ENCODE measurements at places on chromosomes 16 and 17.
A peak's percentile ranks its signal among the peaks of the same experiment; 100 is the strongest.

DNA sequence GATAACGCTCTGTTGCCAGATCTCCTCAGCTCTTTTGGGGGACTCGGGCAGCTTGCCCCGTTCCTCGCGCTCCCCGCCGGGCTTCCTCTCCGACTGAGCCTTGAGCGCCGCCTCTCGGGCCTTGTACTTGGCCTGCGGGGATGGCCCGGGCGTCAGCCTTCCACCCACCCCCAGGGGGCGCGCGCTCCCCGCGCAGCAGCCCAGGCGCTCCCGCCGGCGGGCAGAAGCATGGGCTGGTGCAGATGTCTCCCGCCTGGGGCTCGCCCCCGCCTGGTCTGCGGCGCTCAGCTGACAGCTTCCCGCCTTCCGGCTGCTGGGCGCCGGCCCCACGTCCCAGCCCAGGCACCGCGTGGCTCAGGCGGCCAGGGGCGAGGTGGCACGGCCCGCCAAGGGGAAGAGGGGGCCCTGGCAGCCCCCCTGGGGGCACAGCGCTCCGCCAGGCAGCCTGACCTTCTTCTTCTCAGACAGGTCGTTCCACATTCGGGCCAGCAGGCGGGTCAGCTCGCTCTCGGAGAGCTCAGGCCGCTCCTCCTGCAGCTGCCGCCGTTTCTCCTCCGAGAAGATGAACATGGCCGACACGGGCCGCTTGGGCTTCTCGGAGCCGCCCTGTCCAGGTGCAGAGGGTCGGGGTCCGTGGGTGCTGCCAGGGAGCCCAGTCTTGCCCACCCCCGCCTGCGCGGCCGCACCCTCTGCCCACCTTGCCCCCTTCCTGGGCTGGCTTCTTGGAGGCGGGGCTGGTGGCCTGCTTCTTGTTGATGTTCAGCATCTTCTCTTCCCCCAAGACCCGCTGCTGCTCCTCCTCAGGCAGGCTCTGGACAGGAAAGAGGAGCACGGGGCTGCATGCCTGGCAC, 8.9 kb downstream of the UBTF start:
- peak; percentile 85 for DNase-seq

- DNase-seq = peak; percentile 43
Measured at GRCh38 chr16:14539631-14540030, 90.4 kb downstream of the PARN start.

DNA sequence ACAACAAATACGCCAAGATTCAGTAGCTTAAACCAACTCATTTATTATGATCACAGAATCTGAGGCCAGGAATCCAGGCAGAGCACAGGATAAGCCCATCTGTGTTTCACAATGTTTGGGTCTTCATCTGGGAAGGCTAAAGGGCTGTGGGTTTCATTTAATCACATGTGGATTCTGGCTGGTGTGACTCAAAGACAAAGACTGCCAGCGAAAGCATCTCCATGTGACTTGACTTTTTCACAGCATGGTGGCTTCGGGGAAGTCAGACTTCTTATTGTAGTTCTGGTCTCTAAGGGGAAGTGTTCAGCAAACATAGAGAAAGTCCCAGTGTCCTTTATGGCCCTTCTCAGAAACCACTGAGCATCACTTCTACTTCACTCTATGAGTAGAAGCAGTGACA, 1014.4 kb upstream of the GOT2 start:
- DNase-seq = no peak

DNA sequence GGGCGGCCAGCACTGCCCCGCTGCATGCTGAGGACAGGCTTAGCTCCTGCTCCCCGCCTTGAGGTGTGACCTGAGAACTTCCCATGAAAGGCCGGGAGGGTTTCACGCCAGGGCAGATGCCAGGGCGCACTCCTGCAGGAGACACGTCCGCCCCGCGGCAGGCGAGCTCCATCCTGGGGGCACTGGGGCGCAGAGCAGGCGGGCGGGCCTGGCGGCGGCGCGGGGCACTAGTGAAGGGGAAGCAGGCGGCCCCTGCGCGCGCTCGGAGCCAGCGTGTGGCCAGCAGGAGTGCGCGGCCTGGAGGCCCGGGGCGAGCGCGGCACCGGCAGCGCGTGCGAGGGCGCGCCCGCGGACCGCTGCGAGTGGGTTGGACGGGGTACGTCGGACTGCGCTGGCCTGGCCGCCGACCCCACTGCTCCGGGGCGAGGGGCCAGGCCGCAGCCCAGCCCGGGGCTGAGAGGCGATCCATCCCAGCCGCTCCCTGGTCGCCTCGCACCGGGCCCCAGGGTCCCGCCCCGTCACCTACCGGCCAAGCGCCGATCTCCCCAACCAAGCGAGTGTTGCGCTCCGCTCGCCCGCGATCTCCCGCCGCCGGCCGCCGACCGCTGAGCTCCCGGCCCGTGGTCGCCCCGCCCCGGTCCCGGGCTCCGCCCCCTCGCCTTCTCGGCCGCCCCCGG, at the start of gene MAP3K14:
TSS of gene MAP3K14 (minus strand) at position 587 of the 677 bp plus-strand sequence. CDS start 26,275 bp downstream, outside the sequence.
- peak; percentile 78 for DNase-seq

DNA sequence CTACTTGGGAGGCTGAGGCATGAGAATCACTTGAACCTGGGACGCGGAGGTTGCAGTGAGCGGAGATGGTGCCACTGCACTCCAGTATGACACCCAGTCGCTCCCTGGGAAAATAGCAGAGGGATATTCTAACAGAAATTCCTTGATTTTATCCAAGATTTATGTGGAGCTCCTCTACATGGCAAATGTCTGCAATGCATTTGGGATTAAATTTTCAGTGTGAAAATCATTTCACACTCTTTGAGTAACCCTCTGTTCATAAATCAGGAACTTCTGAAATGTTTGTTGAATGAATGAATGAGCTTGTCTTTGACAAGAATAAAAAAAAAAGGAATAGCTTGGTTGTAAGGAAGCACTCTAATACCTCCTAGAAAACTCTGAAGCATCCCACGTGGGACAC, 305.8 kb downstream of the SHISA9 start:
- DNase-seq = no peak

DNA sequence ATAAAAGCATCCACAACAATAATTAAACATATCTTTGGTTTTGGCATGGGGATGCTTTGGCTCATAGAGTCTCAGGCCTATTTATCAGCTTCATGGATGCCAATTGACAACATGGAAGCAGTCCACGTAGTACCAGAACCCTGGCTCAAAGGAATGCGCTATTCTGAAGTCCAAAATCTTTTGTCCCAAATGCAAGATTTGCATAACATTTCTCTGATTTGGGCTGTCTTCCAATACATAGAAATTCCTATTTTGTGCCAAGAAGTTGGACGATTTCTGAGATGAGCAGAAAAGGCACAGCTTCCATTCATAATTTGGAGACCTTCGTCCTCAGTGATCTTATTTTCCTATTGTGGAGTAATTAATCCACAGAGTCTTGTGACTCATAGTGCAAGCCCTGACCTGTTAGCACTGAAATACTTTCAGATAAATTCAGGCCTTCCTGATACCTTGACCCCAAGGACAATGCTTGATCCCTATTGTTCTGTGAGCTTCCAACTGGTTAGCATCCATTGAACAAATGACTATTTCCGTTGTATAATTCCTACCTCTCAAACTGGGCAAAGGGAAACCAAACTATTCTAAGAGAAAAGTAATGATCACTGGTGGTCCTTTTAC, 78.4 kb upstream of the CDH11 start:
- DNase-seq = no peak
